Right cardiac atrium (tissue), 5 donors: ENCODE measurements at places on chromosomes 11 and 22. TPM values are rescaled to one million over a fixed set of nuclear protein-coding genes. Genes with fewer than 3 reads are reported as not detected.

The TRPC6 gene
- polyA plus RNA-seq: 0.20 TPM

The MYBPC3 gene
- 1,009 TPM for polyA plus RNA-seq

The SOX10 gene
- 5.8 TPM for polyA plus RNA-seq

The MS4A7 gene
- 6.6 TPM for polyA plus RNA-seq

The SLC15A3 gene
- polyA plus RNA-seq: 24.6 TPM

The CDC45 gene
- polyA plus RNA-seq: 0.16 TPM
